ENCODE measurements at places on chromosomes 2 and 18.

DNA sequence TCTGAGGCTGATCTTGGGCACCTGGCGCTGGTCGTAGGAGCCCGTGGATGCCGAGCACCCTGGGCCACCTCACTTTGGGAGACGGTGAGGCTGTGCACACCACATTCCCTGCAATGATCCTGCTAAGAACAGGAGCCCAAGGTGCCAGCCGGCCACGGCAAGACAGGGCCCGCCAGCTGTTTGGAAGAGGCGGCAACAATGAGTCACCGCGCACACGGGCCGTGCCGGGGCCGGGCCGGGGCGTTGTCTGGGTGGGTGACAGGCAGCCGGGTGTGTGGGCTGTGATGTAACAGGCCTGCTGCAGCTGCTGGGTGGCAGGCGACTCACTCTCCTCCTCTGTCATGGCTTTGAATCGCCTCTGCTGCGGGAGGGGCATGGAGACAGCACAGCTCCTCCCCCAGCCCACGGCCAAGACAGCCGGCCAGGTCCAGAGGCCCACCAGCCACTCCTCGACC is 49.7 kb upstream of the ODC1 start:
- DNase-seq = peak; percentile 61

GRCh38 chr18:78021196-78021595 is 771.5 kb downstream of the GALR1 start:
- no peak for DNase-seq

DNA sequence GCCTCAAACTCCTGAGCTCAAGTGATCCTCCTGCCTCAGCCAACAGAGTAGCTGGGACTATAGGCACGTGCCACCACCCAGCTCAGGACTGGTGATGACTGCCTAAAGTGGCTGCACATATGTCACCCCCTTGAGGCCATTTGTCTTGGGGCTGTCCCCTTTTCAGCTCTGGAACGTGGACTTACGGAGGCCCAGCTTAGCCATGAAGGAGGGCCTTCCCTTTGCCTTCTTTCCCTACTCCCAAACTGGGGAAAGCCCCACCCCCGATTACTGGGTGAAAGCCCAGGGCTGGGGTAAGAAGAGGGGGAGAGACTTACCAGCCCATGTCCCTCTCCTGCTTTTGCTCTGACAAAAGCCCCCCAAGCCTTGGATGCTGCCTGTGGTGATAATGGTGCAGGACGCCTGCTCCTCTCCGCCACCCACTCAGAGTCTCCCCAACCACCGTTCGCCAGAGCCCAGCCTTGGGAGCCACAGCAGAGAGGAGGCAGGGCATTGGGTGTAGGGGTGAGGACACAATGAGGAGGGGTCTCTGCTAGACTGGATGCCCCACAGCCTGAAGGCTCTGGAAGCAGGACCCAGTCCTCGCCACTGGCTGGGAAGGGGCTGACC is 2.5 kb upstream of the DUSP2 start:
- DNase-seq = no peak

DNA sequence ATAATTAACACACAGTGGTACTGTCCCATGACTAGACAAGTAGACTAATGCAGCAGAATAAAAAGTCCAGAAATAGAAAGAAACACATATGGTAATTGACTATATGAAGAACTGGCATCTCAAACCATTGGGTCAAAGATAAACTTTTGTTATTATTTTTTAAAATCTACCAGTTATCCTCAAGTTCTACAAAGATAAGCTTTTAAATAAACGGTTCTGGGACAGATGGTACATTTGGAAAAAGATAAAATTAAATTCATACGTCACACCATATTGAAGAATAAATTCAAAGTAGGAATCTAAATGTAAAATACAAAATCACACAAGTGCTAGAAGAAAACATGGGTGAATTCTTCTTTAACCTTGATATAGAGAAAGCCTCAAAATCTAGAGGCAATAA is 37.6 kb upstream of the PLEKHM3 start:
- DNase-seq = no peak

DNA sequence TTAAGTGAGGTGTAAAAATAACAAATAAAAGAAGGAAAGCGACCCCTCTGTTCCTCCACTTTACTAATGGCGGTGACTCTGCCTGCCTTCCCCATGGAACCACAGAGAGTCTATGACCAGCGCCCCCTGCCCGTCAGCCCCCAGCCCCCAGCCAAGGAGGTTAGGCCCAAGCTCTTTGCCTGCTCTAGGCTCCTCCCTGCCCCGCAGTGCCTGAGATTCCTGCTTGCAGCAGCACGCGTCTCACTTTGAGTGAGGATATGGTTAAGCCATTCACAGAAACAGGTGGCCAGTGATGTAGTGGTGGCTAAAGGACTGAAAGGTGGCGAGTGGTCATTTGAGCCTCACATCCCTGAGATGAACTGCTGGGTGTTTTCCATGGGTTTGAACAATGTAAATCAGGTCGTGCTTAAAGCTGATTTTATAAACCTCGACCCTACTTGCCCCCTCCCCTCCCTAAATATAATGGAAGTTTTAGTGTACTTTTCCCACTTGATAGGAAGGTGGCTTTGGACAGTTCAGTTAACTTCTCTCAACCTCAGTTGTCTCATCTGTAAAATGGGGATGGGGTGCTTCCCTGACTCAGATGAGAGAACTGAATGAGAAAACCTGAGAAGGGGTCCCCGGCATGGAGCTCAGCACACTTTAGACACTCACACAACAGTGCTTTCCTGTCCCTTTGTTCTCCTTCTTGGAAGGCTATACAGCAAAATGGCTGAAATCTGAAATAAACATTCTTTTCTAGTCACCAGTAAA is 46.5 kb downstream of the IL1RL2 start:
- no peak for DNase-seq

DNA sequence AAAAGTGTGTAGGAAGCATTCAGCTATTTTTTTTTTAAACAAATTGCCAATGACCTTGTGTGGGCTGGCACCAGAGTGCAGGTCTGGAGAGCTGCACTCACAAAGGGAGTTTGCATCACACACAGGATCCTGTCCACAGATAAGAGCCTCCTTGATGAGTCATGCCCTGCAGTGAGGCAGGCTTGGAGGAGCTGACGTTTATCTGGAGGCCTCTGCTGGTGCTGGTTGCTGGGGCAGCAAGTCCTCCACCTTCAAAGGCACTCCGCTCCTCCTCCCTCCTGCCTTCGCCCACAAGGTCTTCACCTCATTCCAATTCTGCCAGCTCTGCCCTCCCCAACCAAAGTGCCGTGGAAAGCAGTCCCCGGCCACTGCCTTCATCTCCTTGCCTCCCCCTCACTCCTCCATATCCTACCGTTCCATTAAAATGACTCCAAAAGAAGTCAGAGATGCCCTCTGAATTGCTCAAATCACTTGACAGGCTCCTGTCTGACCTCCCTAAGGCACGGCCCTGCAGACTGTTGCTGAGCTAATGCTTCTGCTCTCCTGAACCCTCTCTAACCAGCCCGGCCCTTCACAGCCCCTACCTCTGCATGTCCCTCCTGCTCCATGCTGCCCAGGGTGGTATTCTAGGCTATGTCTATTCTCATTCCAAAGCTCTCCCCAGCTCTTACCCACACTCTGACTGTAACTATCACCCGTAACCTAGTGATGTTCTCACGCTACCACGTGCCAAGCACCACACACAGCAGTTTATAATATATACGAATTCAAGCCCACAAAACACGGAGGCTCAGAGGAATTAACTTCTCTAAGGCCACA is 30.9 kb downstream of the LONRF2 start:
- peak; percentile 8 for DNase-seq

DNA sequence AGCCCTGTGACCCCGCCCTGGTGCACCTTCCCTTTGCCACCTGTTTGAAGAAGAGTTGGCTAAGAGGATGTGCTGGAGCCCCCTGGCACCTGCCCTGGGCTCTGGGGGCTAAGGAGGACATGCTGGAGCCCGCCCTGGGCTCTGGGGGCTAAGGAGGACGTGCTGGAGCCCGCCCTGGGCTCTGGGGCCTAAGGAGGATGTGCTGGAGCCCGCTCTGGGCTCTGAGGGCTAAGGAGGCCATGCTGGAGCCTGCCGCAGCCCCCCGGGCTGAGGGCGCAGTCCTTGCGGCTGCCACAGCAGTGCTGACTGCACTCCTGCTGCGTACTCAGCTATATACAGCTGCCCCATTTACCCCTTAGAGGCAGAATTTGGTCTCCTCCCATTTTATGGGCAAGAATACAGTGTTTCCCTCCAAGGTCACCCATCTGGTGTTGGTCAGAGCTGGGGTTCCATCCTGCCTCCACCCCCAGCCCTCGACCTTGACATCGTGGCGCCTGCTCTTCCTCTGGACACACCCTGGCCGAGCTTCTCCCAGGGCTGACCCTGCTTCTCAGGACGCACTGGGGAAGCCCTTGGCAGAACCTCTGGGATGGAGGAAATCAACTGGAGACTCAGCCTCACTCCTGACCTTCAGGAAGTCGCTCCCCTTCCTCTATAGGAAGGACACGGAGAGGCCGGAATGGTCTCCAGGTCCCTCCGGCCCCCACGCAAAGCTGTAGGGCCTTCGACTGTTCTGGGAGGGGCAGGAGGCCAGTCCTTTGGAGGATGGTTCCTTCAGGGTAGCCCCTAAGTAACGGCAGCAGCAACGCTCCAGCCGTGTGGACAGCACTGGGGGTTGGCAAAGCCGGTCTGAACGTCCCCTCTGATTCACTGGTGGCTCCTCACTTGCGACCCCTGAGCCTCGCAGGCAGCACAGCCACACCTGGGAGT is 65.0 kb upstream of the HPCAL1 start:
- no peak for DNase-seq
